Aortic smooth muscle cell (primary cell): ENCODE measurements at places on chromosomes 1 and 21. TPM values are rescaled to one million over a fixed set of nuclear protein-coding genes. Genes with fewer than 3 reads are reported as not detected.

LEFTY2 gene
- 0.06 TPM in 1 of 2 replicates, not detected in the other for total RNA-seq

ZNF281 gene
- 12.7 and 14.6 TPM in 2 replicates for total RNA-seq

ADORA1 gene
- 0.26 TPM in 1 of 2 replicates, not detected in the other for total RNA-seq

FOXO6 gene
- 0.06 and 0.13 TPM in 2 replicates for total RNA-seq

CD2 gene
- not detected in 2 replicates for total RNA-seq
